ENCODE measurements at places on chromosomes 1 and 21.

DNA sequence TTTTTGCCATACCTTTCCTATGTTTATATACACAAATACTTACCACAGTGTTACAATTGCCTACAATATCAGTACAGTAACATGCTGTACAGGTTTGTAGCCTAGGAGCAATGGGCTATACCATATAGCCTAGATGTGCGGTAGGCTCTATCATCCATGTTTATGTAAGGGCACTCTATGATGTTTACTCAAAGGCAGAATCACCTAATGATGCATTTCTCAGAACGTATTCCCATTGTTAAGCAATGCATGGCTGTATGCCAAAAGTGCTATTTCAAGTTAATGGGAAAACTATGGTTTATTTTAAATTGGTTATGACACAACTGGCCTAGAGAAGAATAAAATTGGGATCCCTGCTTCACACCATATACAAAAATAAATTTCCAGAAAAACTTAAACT is 36.9 kb upstream of the DISP1 start:
- H3K27ac ChIP-seq: no peak overlapping the region
- peaks cover 30% of the 10 kb centered on the region for H3K4me1 ChIP-seq
- H3K4me3 ChIP-seq: no peak overlapping the region
- DNase-seq: no peak

DNA sequence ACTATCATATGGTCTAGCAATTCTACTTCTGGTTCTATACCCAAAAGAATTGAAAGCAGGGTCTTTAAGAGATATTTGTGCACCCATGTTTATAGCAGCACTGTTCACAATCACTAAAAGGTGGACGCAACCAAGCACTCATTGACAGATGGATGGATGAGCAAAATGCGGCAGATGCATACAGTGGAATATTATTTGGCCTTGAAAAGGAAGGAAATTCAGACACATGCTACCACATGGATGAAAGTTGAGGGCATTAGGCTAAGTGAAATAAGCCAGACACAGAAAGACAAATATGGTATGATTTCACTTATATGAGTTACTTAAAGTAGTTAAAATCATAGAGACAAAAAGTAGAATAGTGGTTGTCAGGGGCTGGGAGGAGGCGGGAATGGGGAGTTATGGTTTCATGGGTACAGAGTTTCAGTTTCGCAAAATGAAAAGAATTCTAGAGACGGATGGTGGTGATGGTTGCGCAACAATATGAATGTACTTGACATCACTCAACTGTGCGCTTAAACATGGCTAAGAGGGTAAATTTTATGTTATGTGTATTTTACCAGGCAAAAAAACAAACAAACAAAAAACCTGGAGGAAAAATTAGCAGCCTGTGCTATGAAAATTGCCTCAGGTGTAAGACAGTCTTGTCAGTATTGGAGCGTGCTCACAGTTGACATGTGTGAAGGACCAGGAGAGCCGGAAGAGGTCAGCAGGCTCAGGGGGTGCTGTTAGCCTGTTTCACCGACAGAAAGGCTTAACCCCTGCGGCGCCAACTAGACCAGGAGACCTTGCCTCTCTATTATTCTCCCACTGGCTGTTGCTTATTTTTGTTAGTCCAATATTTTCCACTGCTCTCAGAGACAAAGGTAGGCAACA is 26.5 kb downstream of the CD247 start:
- H3K36me3 ChIP-seq: no peaks in the 10 kb centered on the region
- DNase-seq: no peak
- no peak overlapping the region for H3K27ac ChIP-seq
- H3K4me3 ChIP-seq: no peak overlapping the region

GRCh38 chr1:226891846-226892523 is 21.6 kb downstream of the PSEN2 start:
- DNase-seq: no peak
- peaks cover 74% of the 10 kb centered on the region for H3K36me3 ChIP-seq
- H3K27me3 ChIP-seq: no peaks in the 10 kb centered on the region
- peaks cover under 1% of the 10 kb centered on the region for H3K4me1 ChIP-seq

DNA sequence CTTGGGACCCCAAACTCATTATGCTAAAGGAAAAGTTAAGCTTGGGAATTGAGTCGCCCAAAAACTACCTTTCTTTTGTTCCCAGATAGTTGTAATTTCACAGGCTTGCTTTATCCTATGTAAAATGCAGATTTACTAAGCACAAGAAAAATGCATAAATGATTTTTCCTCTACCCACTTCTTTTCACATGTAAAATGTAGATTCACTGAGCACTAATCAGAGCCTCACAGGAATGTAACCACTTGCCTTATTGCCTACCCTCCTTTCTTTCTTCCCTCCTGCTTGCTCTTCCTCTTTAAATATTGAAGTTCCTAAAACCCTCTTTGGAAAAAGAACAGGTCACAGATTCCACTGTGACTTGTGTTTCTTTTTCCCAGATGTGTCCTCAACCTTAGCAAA is 18.3 kb downstream of the CAPN8 start:
- no peak overlapping the region for H3K27ac ChIP-seq
- no peak for DNase-seq
- no peaks in the 10 kb centered on the region for H3K36me3 ChIP-seq

DNA sequence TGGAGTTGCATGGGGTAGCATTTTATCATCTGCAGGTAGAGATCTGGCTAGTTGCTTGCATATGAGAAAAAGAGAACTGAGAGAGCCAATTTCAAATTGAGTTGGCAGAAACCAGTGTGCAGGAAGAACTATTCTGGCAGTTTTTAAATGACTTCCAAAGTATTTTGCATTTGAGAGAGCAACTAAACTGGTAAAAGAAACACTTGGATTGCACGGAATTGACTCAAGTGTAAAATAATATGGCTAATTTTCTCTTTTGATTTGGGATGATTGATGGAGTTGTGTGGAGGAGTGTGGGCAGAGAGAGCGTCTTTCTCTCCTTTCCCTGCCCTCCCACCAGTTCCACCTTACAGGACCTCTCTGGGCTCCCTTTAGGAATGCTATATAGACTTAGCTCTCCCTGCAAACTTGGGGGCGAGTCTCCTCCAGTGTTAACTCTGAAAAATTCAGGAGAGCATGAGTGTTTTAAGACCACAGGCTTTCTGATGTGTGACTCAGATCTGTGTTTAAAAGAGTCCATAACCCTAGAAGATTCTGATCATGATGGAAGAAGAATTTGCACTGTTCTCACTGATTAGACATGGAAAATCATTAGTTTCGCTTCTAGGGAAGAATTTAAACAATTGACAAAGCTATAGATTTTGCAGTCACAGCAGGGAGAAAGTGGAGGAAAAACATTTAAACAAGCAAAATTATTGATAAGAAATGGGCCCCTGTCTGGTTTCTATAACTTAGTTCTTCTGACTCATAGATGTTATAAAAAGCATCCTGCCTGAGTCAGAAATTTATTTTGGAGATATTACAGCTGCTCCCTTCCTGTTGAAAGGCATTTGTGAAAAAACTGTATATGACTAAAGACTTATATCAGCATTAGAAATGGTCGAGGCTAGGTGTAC is 24.9 kb upstream of the CTBS start:
- no peak for DNase-seq
- peaks cover 22% of the 10 kb centered on the region for H3K4me1 ChIP-seq
- H3K27me3 ChIP-seq: no peaks in the 10 kb centered on the region
- H3K4me3 ChIP-seq: peak overlapping the region; percentile 37
- peaks cover 6% of the 10 kb centered on the region for H3K36me3 ChIP-seq

- no peaks in the 10 kb centered on the region for H3K27me3 ChIP-seq
- DNase-seq: no peak
- peak overlapping the region; percentile 81 for H3K27ac ChIP-seq
- H3K4me3 ChIP-seq: peak overlapping the region; percentile 87
These were observed 624 bp downstream of the KIFAP3 start for GRCh38 chr1:170073893-170074249.
